ENCODE measurements at places on chromosomes 6 and 20.

- no peak for DNase-seq
These were observed 30.4 kb upstream of the MROH8 start for GRCh38 chr20:37209661-37210314.

DNA sequence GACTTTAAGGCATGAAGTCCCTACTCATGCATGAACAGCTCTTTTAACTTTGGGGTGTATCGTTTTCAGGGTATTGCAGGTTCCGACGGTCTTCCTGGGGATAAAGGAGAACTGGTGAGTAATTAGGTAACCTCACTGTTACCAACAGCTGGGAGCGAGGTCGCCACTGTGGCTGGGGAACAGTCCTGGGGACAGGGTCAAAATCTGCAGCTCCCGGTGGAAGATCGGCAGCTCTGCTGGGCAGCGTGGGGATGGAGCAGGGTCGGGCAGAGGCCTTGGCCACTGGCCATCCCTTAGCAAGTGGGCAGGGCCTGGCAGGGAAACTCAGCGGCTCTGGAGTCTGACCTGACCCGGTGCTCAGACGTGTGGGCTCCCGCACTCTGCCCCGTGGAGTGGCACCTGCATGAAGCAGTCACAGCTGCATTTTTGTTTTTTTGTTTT lies 16.1 kb downstream of the COL9A3 start:
- DNase-seq: no peak

- no peak for DNase-seq
These were observed 388.3 kb downstream of the BMP2 start for GRCh38 chr20:7155794-7156193.

GRCh38 chr20:35698298-35699126 lies 640 bp downstream of the NFS1 start:
- no peak for DNase-seq

DNA sequence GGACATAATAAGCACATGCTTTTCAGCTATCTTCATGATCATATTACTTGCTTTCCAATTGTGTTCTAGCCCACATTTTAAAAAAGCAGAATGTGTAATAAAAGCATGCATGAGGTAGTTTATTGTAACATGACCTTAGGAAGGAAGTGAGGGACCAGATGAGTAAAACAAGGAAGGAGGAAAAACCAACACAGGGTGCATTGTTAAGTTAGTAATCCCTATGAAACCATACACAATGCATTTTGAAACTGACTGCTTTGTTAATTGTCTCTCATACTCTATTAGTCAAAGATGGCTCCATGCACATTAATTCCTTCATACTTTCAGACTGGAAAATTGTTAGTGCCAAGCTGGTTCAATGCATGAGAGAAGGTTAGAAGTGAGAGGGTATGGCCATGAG lies 37.7 kb upstream of the CENPW start:
- no peak for DNase-seq

DNA sequence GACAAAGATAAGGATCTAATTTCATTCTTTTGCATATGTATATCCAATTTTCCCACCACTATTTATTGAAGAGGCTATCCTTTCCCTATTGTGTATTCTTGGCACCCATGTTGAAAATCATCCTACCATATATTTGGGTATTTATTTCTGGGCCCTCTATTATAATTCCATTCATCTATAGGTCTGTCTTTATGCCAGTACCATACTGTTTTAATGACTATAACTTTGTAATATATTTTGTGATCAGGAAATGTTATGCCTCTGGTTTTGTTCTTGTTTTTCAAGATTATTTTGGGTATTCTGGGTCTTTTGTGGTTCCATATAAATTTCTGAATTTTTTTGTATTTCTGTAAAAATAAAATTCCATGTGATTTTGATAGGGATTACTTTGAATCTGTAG lies 347.6 kb upstream of the SULF2 start:
- no peak for DNase-seq

Data from muscle of back (tissue), 13 donors.